ENCODE measurements at places on chromosomes 12 and 14.

- DNase-seq, result no peak
Observed at GRCh38 chr12:50052964-50053363, 4.4 kb upstream of the ASIC1 start.

DNA sequence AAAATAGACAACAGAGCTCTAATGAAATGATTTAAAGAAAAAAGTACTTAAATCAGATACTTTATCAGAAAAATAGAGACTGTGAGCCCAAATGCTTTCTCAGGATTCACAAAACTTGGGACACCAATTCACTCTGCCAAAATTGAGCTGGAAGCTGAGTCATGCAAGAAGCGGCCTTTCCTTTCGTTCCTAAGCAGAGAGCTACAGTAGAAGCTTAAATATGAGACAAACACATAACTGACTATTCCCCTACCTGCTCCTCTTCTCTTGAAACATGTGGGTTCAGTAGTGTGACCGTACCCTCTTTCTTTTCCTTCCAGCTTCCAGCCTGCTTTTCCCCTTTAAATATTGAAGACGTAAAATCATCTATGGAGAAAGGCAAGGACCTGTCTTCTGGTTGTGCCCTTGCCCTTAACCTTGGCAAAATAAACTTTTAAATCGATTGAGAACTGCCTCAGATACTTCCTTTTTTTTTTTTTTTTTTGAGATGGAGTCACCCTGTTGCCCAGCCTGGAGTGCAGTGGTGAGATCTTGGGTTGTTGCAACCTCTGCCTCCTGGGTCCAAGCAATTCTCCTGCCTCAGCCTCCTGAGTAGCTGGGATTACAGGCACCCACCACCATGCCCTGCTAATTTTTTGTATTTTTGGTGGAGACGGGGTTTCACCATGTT lies 4.4 kb upstream of the SDS start:
- no peak for DNase-seq

DNA sequence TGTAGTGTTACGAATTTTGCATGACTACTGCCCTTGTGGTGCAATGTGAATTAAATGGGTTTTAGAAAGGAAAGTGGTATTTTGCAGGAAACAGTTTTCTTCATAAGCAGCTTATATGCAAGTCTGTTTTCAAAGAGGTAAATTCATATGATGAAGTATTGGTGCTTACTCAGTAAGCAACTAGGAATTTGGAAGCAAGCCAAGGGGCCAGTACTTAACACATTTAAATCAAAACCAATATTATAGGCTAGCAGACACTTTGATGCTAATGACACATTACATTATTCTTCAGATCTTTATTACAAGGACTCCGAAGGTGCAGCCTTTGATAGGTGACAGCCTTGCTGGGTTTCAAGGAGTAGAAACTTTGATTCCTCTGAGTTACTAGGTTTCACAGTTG lies 23.1 kb downstream of the MGAT4C start:
- DNase-seq, result no peak

DNA sequence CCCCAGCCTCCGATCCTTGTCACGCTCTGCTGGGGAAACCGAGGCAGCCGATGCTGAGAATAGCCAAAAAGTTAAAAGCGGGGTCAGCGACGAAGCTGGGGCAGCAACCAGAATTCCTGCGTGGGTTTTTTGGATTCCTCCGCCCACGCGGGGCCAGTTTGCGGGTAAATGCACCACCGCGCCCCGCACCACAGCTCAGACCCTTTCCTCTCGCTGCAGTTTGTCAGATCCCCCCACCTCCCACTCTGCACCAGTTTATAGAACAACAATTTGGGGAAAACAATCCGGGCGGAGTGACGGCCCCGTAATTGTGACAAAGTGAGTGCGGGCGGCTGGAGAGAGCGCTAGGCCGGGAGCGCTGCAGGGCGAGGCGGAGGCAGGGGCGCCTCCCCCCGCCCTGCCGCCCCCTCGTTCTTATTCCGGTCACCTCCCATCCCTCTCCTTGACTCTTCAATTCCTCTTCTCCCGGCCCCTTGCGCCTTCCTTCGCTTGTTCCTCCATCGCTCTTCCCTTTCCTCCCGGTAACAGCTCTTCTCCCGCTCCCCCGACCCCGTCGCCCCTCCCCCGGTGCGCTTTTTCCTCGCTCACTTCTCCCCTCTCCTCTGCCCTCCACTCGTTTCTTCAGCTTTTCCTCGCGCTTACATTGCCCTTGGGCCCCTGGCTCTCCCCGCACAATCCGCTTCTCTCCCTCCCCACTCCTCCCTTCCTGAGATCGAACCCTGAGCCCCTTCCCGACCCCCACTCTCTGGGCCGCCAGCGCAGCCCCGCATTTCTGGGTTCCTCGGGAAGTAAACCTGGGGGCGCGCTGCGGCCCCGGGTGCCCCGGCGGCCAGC lies 646 bp upstream of the DNAJC22 start:
- DNase-seq, result no peak

- no peak for DNase-seq
Observed at GRCh38 chr14:37807722-37808121, 212.3 kb downstream of the TTC6 start.

DNA sequence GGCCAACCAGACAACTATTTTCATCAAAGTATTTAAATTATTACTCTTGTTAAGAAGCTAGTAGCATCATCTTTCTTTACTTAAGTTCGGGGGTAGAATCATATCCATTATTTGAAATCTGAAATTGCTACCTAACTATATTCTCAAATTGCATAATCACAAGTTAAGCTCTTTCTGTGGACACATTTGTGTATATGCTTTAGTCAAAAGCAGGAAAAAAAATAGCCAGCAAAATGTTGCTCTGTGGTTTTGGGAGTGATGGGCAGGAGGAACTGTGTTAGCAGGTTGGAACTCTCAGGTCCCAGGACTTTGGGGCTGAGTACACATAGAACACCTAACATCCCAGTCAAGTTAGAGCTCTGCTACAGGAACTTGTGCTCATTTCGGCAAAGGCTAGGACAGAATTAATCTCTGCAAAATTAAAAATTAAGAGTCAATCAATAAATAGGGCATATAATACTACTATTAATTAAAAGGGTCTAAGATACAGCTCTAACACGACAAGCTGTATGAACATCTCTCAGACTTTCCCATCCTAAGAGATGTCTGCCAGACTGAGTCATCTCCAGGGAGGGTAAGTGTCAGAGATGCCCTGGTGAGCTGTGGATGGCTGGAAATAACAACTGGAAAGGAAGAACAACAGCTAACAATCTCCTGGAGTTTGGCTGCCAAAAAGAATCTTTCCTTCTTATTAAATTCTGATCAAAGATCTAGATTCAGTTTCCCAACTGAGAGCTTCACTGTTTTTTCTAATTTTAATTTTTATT lies 203.5 kb upstream of the GZMB start:
- DNase-seq, result no peak

DNA sequence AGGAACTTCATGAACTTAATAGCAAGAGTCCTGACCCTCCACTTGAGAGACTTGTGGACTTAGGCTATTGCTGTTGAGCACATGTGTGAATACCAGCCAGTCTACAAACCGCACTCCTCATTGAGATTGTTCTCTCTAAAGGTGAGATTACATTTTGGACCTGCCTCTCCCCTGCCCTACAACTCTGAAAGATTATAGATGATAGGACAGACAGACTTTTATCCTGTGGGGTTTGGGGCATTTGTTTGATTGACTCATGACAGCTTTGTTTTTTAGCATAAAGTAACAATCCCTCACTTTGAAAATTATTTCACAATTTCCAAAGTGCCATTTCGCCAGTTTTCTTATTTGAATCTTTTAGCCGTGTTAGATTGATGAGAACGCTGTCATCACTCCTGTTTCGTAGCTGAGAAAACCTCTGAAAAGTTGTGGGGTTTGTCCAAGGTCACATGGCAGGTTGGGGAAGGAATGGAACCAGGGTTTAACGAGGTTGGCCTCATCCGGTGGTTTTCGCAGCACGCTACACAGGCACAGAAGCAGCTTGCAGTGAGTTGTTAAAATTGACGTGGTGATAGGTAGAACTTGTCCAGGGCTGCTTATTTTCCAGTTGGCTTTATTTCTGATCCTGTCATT lies 836 bp downstream of the EVL start:
- DNase-seq, result no peak

- no peak for DNase-seq
Observed at GRCh38 chr12:68113644-68114043, 45.9 kb downstream of the IFNG start.

DNA sequence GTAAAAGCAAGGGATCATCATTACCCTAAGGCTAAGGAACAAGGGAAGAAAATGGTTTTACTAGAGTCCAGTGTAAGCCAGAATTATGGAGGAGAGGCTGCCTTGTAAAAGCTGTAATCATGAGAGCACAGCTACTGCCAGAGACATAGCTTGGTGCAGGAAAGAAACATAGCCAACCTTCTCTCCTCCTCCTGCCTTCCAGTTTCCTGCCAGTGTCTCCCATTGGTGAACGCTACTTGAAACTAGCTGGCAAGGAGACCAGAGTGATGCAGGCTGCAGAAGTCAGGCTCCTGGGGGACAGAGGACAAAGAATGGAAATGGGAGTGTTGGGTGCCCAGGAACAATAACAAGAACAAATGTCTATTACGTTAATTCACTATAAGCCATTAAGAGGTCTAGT lies 158.5 kb downstream of the NELL2 start:
- DNase-seq, result no peak

GRCh38 chr14:74973905-74974363 lies 18.5 kb upstream of the PGF start:
- DNase-seq, result no peak

GRCh38 chr12:102570256-102570655 lies 89.9 kb upstream of the IGF1 start:
- no peak for DNase-seq

GRCh38 chr14:58353516-58354299 lies 42.0 kb upstream of the TOMM20L start:
- DNase-seq, result no peak

- DNase-seq, result no peak
Observed at GRCh38 chr12:124673801-124674617, 106.6 kb upstream of the NCOR2 start.

DNA sequence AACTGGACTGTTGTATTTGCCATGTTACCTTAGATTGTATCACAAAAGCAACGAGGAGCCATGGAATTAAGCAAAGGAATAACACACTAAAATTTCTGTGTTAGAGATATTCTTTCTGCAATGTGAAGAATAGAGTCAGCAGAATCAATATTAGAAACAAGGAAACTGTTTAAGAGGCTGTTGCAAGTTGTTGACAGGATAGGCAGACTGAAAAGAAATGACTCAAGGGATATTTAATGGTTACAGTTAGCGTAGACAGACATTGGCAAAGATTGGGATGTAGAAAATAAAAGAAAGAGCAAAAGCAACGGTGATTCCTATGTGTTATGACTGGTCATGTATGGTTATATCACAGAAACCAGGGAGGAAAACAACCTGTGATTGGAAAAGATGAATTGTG lies 299.0 kb upstream of the PPFIA2 start:
- DNase-seq, result no peak

- DNase-seq, result no peak
Observed at GRCh38 chr12:51505360-51506105, 80.9 kb downstream of the SLC4A8 start.

DNA sequence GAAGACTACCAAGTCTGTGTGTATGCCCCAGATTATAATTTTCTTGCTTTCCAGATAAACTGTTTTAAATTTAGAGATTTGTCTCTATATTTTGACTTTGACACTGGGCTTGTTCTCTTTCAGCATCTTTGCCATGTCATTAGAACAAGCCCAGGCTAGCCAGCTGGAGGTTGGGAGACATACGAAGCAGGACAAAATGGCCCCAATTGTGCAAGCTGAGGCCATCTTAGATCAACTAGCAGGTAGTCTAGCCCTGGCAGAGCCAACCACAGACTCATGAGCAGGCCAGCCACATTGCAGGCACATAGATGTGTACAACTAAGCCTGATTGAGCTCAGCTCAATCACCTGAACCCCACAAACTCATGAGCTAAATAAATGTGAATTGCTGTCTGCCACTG lies 321.4 kb downstream of the ATP23 start:
- no peak for DNase-seq

DNA sequence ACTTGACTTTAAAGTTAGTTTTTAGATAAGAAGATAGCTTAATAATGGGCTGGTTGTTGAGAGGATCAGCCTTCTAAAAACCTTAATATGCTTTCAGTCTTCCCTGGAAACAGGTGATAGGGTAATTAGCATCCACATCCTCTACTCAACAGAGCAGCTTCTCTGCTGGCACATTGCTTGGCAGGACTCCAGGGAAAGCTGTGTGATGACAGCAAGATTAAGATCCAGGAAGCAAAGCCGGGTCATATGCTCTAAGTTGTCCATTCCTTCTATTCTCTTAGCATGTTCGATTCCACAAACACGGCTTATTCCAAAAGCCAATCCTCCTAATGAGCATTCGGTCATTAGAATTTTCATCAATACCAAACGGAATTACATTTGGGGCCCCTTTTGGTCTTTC lies 87.0 kb downstream of the HMGA2 start:
- DNase-seq, result no peak

DNA sequence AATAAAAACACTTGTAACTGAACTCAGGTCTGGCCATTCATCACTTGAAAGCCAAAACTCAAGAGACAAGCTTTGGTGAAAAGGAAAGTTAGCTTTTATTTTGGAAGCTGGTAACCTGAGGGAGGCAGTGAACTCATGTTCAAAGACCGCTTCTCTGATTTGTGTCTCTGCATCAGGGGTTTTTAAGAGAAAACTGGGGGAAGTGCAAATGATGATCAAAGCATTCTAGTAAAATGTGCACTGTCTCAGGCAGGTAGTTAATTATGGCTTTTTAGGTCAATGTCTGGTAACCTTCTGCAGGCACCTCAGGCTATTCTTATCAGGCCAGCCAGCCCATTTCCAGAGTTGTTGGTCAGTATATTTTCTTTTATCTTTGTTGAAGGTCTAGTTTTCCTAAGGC lies 162.2 kb downstream of the SYT10 start:
- no peak for DNase-seq

DNA sequence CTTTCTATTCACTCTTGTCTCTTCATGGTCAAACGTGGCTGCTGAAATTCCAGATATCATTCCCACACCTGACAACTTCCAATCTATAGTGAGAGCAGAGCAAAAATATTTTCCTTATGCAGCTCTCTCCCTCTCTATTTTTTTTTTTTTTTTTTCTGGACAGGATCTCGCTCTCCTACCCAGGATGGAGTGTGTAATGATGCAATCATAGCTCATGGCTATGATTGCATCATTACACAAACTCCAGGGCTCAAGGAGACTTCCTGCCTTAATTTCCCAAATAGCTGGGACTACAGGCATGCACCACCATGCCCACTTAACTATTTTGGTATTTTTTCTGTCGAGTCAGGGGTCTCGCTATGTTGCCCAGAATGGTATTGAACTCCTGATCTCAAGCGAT lies 1398.9 kb downstream of the AACS start:
- DNase-seq, result no peak

All from mesothelial cell of epicardium (in vitro differentiated cells).